Mesenteric fat pad (tissue), 1 donor: ENCODE measurements at places on chromosomes 16 and 17. TPM values are rescaled to one million over a fixed set of nuclear protein-coding genes. Genes with fewer than 3 reads are reported as not detected.

The TSPOAP1 gene
- 1.3 TPM for total RNA-seq

The PRRT2 gene
- total RNA-seq: 1.5 TPM

The ARHGAP23 gene
- 63.4 TPM for total RNA-seq

The MYLK3 gene
- 0.58 TPM for total RNA-seq

The CD300E gene
- total RNA-seq: 7.3 TPM

The SYNGR2 gene
- 93.5 TPM for total RNA-seq

The DNAJC7 gene
- 74.8 TPM for total RNA-seq
